ENCODE measurements at places on chromosomes 2 and 18.

GRCh38 chr2:74532222-74532621 lies 2.5 kb downstream of the HTRA2 start:
- no peak for DNase-seq

GRCh38 chr2:225056330-225057073 lies 14.2 kb upstream of the DOCK10 start:
- DNase-seq: no peak

DNA sequence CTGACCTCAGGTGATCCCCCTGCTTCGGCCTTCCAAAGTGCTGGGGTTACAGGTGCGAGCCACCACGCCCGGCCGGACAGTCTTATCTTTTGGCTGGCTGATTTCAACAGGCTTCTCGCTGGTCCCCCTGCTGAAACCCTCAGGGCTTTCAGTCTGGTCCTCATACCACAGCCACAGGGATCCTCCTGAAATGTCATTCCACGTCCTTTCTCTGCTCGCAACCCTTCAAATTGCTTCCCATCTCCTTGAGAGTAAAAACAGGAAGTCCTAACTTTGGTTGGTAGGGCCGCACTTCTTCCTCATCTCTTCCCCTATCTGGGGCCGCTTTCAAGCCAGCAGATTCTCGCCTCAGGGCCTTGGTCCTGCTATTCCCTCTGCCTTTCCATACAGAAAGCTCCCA lies 1.4 kb upstream of the CAB39 start:
- DNase-seq: no peak

GRCh38 chr2:237664151-237664550 lies 36.8 kb downstream of the LRRFIP1 start:
- DNase-seq: no peak

DNA sequence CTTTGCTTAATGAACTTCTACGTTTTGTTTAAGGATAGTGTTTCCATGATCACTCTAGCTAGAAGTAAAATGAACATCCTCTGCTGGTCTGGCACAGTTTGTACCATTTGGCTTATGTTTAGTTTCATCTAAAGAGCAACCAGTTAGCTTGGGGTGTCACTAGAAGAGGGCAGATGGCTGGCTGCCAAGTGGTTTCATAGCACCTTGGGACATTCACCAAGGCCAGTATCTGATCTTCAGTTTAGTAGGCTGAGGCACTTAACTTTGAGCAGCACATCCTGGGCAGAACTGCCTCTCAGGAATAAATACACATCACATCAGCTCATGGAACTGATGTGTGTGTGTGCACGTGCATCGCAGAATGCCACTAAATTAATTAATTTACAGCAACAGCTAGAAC lies 68.4 kb downstream of the NXPH2 start:
- no peak for DNase-seq

DNA sequence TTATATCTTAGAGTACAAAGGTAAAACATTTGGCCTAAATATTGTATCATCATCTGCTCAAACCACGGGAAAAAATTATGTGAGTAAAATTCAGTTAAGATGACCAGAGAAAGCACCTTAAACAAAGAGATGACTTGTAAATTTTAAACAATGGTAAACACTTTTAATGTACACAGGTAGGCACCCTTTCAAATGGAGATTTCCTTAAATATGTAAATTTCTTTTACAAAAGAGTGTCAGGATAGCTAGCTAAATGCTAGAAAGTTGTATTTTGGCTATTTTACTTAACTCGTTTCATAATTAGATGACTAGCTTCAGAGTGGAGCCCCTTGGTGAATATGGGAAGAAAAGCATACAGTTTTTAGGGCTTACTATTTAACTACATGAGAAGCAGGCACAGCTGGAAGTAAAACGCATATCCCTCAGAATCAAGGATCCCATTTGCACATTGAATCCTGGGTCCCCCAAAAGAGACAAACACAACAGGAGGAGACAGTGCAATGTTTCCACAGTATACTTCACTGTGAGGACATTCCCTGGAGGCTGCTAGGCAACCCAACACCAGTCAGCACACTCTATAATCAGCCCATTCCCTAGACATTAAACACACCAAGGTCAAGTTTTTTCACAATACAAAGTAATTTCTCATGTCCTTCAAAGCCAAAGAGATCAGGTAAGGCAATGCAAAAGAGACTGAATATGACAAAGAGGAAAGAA lies 1154.4 kb downstream of the DPP10 start:
- no peak for DNase-seq

DNA sequence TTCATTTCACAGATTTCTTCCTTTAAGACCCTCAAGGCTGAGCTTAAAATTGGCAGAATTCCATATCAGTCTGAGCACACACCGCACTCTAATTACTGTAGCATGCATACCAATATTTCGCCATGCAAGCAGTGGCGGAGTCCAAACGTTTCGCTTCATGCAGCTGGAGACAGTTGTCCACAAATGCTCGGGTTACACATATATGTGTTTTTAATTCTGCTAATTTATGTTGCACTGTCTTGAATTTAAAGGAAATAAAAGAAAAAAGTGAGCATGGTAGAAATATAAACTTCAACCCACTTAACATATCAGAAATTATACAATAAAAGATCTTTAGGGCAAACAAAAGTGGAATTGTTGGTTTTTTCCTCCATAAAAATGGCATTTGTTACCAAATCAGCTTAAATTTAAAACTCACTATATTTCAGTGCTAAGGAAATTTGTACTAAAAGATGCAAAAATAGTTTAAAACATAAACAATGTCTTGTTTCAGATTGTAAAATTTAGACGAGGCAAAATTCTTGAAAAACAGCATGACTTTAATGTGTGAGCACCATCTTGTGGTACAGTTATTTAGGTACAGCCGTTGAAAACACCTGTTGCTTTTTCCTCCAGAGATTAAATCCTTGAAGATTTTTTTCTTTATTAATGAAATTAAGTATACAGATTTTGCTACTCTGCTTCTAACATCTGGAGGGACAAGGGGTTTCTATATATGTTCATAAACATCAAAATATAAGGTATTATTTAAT lies 24.1 kb upstream of the KANSL1L start:
- DNase-seq: peak; percentile 63

DNA sequence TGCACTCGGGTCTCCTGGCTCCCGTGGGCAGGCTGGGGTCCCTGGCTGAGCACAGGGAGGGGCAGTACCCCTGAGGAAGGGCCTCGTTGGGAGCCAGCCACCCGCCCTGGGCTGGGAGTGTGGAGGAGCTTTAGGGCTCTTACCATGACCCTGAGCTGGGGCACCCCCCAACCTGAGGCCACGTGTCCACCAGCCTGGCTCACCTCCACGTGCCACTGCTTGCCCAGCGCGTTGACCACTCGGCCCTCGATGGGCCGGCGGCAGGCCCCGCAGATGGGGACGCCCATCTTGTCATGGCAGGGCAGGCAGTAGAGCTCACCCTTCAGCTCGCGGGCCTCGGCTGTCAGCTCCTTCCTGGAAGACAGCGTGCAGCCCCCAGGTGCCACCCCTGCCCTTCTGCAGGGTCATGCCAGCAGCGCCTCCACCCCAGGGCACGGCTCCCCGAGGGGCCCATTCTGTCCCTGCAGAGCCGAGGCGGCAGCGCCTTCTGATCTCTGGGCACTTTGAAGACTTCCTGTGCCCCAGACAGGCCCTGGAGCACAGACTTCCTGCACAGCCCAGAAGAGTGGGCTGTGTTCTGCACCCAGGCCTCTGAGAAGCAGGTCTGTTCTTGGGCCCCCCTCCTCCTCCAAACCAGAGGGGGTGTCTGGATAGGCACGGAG lies 4.0 kb upstream of the GPR17 start:
- no peak for DNase-seq

- DNase-seq: peak; percentile 70
Measured at GRCh38 chr2:207258263-207258991, 92.7 kb upstream of the KLF7 start.

- peak; percentile 62 for DNase-seq
Measured at GRCh38 chr2:65264821-65265670, 37.4 kb downstream of the ACTR2 start.

DNA sequence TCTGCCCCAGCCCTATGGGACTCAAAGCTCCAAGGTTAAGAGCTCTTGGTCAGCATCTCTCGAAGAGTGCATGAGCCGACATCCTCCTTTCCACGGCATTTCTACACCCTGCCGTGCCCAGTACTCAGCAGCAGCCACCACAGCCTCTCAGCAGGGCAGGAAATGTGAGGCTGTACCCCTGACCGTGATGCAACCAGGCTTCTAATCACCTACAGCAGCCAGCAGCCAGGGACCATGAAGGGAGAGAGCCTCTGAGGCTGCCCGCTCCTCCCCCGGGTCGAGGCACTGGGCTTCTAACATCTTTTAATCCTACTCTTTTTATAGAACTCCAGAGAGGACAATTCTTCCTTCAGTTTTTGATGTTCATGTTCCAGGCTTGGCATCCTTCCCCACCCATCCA lies 6.5 kb downstream of the CYS1 start:
- DNase-seq: no peak

DNA sequence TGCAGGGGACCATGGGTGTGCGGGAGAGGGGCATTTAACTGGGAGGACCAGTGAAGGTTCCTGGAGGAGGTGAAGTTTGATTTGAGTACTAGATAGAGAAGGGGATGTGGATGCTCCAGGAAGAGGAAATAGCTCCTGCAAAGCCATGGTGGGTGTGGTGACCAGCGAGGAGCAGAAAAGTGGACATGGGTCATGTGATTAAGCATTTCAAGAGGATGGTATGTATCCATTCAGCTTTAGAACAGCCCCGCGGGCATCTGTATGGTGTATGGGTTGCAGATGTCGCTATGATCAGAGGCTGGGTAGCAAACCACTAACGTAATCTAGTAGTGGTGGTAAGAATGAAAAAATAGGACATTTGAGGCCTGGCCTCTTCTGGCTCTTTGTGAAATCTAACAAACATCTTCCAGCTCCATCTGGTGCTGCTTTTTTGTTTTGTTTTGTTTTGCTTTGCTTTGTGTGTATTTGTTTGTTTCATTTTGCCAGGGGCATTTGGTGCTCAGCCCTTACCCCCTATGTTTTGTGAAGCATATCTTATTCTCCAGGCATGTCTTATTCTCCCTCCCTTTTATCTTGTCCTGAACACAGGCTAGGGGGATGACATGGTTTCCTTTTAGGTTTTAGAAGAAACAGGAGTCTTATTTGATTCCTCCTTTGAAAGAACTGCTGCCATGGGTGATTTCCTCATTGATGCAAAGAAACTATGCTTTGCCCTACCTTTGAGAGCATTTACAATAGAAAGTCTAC lies 226.1 kb downstream of the LRRTM1 start:
- no peak for DNase-seq

DNA sequence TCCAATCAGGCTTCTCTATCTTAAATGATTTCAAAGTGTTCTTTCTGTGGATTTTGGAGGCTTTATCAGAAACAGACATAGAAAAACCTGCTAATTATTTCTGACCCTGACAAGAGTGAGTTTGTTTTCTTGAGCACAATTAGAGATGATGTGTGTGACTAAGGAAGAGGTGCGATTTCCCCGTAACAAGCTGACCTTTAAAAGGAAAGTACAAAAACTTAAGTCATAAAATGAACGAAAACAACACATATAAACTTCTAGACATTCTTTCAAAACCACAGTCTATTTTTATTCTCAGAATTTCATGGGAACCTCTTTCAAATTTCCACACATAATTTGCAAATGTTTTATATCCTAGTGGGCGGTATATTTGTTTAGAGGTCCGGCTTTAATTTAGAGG lies 604.8 kb downstream of the CPS1 start:
- no peak for DNase-seq

DNA sequence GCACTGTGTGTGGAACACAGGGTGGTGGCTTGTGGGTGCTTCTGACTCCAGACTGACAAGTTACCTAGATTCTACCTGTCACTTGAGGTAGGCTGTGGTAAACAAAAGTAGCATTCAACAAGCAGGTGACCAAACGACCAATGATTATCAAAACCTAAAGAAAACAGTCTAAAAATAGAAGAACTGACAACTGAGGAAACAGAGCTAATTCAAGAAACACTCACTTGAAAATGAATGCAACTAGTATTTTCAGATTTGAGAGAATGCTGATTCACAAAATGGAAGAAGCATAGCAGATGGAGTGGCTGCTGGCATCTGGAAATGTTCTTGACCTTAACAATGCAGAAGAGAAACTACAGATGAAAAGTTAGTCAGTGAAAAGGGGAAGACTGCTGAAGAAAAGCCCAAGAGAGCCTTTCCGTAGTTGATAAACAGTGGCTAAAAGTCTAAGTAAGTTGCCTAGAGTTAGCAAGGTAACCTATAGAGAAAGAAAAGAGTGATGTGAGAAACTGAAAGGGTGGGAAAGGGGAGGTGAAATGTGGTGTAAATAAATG lies 170.4 kb downstream of the NCK2 start:
- DNase-seq: no peak

DNA sequence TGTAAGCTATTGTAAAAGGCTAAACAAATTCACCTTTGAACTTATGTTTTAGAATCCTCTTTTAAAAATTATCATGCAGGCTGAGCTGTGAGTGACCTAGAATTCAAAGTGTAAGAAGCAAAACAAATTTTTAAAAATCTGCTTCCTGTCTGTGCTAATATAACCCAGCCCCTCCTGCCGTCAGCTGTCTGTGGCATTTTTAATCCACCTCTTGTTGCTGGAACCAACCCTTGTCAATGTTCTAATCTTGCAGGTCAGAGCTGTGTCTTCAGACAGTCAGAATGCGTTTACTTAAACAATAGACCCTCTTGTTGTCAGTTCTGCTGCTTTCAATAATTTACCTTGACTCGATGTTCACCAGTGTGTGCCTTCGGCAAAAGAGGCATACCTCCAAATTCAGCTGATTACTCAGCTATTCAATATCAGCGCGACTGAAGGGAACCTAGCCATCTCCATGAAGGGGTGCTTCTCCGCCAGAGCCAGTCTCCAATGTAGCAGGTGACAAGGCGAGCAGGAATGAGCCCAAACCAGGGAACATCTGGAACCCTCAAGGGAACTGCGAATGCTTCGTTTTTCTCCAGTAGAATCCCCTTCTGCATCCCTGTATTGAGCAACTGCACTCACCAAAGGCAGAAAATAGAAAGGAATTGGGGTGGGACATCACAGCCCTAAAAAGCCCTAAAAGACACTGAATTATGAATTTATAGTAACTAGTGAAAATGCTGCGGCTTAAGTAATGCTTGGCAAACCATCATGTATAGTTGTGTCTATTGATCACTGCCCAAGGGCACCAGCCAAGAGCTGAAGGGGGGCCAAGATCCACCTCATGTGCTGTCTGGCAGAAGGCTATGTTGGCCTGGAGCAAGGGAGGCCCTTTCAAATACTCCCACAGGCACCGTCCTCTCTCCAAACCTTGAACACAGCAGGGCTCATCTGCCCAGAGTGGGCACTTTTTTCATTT lies 62.5 kb downstream of the LYPD6B start:
- DNase-seq: peak; percentile 70

- no peak for DNase-seq
Measured at GRCh38 chr2:149587950-149588487, 444 bp upstream of the MMADHC start.

- DNase-seq: peak; percentile 59
Measured at GRCh38 chr2:30447149-30448045, at the start of gene LCLAT1. LCLAT1 (plus strand) TSS chr2:30447246; CDS start chr2:30525591, 78,345 bp downstream.

GRCh38 chr2:229539628-229540027 lies 174.7 kb downstream of the DNER start:
- no peak for DNase-seq
